ENCODE measurements at places on chromosomes 6 and 20. TPM values are rescaled to one million over a fixed set of nuclear protein-coding genes. Genes with fewer than 3 reads are reported as not detected.

The OOEP gene
- not detected for total RNA-seq

The PAX1 gene
- not detected for total RNA-seq

GRCh38 chr6:140007525-140007924, 633.1 kb upstream of the CITED2 start:
- H3K4me1 ChIP-seq = peaks cover 33% of the 10 kb centered on the region
- H3K36me3 ChIP-seq = peaks cover 4% of the 10 kb centered on the region
- H3K4me3 ChIP-seq = no peak overlapping the region
- DNase-seq = no peak
- H3K27me3 ChIP-seq = no peaks in the 10 kb centered on the region

- DNase-seq = no peak
- H3K27ac ChIP-seq = peak overlapping the region; percentile 21
- H3K27me3 ChIP-seq = no peaks in the 10 kb centered on the region
- H3K36me3 ChIP-seq = no peaks in the 10 kb centered on the region
- H3K4me3 ChIP-seq = no peak overlapping the region
- H3K4me1 ChIP-seq = peaks cover 27% of the 10 kb centered on the region
Measured at GRCh38 chr20:53786445-53787267, 193.0 kb upstream of the ZNF217 start.

The RAMACL gene
- 0.98 TPM for total RNA-seq

DNA sequence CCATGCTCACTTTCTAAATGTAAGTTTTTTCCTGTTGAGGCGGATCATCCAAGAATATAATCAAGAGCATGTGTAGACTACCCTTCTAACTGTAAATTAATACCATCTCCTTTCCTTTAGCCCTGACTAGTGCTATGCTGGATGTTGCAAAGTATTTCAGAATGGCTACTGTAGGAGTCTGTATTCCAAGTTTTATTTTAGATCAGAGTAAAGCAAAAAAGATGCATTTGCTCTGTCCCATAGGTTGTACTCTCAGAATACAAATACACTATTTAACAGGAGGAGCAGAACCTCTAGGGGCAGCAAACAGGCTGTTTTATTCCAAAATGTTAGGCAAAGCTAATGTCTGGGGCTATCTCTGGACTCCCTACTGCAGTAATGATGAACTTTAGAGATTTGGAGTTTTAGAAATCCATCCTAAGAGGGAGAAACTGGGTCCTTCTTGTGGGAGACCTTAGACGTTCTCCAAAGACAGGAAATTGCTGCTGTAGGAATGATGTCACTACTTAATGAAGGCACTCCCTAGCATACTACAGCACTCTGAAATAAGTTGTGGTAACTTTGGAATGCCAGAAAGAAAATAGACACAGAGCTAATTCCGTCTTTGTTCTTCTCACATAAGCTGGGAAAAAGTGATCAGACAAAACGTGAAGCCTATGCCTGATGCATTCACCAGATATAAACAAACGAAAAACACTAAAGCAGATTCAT, 392.4 kb upstream of the HS3ST5 start:
- H3K27ac ChIP-seq = no peak overlapping the region
- no peak overlapping the region for H3K4me3 ChIP-seq
- no peak for DNase-seq

DNA sequence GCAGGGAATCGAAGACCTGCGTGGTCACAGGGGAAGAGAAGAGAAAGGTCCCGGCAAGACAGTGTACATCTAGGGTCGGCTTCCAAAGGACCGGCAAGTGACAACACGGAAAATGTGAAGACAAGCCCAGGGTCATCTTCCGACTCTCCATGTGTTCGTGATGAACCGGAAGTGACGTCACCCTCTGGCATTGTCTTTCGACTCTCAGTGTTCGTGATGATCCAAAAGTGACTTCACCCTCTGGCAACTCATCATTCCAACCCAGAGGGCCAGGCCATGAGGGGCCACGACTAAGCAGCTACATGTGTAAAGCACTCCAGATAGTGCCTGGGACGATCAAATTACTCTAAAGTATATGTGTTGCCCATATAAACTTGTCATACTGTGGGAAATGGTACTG, 290.8 kb downstream of the THBS2 start:
- DNase-seq = no peak
- no peaks in the 10 kb centered on the region for H3K27me3 ChIP-seq
- H3K4me3 ChIP-seq = no peak overlapping the region
- H3K36me3 ChIP-seq = no peaks in the 10 kb centered on the region
- H3K4me1 ChIP-seq = no peaks in the 10 kb centered on the region
- H3K27ac ChIP-seq = peak overlapping the region; percentile 58

DNA sequence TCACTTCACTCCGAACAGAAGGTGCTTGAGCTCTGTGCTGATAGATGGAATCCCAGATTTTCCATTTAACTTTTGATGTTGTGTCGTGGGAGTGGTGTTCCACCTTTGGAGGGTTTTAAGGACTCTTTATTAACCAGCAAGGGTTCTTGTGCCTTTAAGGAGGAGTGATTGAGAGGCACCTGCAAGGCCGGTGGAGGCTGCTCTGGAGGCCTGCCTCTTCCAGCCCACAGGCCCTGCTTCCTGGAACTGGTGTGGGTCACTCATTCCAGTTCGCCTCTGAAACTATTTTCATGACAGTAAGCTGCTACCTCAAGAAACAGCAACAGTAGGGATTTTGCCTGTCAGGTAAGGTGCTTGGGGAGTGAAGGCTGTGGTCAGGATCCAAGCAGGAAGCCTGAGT, 58.8 kb upstream of the APCDD1L start:
- no peaks in the 10 kb centered on the region for H3K36me3 ChIP-seq
- H3K27me3 ChIP-seq = peaks cover 7% of the 10 kb centered on the region
- H3K4me1 ChIP-seq = peaks cover 9% of the 10 kb centered on the region
- H3K4me3 ChIP-seq = no peak overlapping the region
- no peak overlapping the region for H3K27ac ChIP-seq
- DNase-seq = no peak

DNA sequence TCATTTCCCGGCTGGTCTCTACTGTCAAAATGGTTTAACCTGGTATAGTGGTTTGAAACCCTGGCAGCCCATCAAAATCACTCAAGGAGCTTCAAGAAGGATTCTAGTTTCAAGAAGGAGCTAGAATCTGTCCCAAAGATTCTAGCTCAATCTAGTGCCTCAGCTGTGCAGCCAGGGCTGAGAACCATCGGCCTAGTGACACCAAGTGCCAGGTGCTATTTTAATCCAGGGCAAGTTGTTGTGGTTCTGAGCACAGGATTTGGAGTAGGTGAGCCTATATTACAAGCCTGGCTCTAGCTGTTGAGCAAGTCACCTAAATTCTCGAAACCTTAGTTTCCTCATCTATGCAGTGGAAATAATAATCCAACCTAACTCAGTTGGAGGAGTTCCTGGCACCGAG, 3.7 kb downstream of the MOCS1 start:
- H3K27ac ChIP-seq = no peak overlapping the region
- no peaks in the 10 kb centered on the region for H3K27me3 ChIP-seq
- H3K4me1 ChIP-seq = peaks cover 29% of the 10 kb centered on the region
- DNase-seq = no peak
- H3K36me3 ChIP-seq = peaks cover 20% of the 10 kb centered on the region

The REM1 gene
- not detected for total RNA-seq

GRCh38 chr6:31091680-31092079, 20.7 kb downstream of the C6orf15 start:
- no peak overlapping the region for H3K4me3 ChIP-seq
- H3K27me3 ChIP-seq = no peaks in the 10 kb centered on the region
- no peak for DNase-seq
- no peaks in the 10 kb centered on the region for H3K36me3 ChIP-seq

DNA sequence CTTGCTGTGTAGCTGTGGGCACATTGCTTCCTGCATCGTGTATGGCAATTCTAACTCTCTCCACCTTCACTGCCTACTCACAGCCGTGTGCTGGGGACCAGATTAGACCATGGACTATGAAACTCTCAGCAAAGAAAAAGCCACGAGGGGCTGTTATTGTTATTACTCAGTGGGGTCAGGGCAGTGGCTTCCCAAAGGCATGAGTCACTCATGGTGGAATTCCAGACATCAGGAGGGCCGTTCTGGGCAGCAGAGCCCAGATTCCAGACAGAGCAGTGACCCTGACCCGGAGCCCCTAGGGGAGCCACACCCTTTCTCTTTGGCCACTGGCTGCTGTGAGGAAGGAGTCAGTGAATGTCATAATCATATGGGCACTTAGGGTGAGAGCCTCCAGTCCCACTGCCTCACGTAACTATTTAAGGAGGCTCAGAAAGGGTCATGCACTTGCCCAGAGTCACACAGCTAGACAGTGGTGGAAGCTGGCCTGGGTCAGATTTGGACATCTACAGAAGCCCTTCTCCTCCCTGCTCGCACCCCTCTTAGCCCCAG, 22.2 kb upstream of the CCN5 start:
- no peak overlapping the region for H3K27ac ChIP-seq
- H3K36me3 ChIP-seq = no peaks in the 10 kb centered on the region
- H3K4me3 ChIP-seq = no peak overlapping the region

The PLN gene
- total RNA-seq = not detected

The RGS17 gene
- 4.7 TPM for total RNA-seq

DNA sequence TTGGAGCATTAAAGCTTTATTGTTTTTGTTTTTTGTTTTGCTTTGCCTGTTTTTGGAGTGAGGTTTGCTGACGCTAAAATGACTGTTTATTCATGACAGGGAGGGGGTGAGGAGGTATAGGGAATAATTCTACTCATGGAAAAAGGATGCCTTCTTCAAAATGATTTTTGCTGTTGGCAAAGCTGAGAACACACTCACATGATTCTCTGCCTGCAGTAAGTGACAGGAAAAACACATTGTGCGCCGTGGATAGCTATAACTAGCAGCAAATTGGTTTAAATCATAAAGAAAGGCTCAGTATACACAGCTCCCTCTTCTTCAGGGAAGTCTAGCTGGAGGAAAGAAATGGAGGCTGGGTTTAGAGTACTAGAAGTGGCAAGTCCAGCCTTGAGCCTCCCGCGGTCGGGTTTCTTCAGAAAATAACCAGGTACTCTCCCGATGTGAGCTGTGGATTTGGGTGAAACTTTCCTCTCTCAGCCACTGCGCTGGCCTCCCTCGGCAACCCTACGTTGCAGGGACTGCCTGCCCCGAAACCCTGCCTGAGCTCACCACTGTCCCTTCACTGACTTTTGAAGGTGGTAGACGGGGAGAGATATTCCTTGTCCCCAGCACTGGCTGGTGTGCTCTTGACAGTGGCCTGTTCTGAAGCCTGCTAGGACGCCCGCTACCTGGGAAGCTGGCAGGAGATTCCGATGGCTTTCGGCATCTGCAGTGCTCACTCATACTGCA, 278.2 kb downstream of the NRN1 start:
- H3K27ac ChIP-seq = no peak overlapping the region
- no peak overlapping the region for H3K4me3 ChIP-seq
- H3K27me3 ChIP-seq = no peaks in the 10 kb centered on the region
- H3K4me1 ChIP-seq = peaks cover 13% of the 10 kb centered on the region

- peaks cover 50% of the 10 kb centered on the region for H3K4me1 ChIP-seq
- H3K27me3 ChIP-seq = peaks cover 2% of the 10 kb centered on the region
- peak; percentile 22 for DNase-seq
- H3K4me3 ChIP-seq = peak overlapping the region; percentile 92
- H3K27ac ChIP-seq = peak overlapping the region; percentile 93
Measured at GRCh38 chr20:63252284-63252711, 2.0 kb downstream of the NKAIN4 start.

The SOBP gene
- 23.0 TPM for total RNA-seq

The KCNQ2 gene
- 157 TPM for total RNA-seq

The KCNK17 gene
- 1.2 TPM for total RNA-seq

The BANF2 gene
- not detected for total RNA-seq

The SOX4 gene
- total RNA-seq = 91.4 TPM

- no peak overlapping the region for H3K4me3 ChIP-seq
- peaks cover 10% of the 10 kb centered on the region for H3K4me1 ChIP-seq
- no peaks in the 10 kb centered on the region for H3K27me3 ChIP-seq
- H3K27ac ChIP-seq = no peak overlapping the region
- H3K36me3 ChIP-seq = no peaks in the 10 kb centered on the region
Measured at GRCh38 chr6:168527451-168528210, 86.6 kb downstream of the SMOC2 start.

The TRMT6 gene
- 24.4 TPM for total RNA-seq

DNA sequence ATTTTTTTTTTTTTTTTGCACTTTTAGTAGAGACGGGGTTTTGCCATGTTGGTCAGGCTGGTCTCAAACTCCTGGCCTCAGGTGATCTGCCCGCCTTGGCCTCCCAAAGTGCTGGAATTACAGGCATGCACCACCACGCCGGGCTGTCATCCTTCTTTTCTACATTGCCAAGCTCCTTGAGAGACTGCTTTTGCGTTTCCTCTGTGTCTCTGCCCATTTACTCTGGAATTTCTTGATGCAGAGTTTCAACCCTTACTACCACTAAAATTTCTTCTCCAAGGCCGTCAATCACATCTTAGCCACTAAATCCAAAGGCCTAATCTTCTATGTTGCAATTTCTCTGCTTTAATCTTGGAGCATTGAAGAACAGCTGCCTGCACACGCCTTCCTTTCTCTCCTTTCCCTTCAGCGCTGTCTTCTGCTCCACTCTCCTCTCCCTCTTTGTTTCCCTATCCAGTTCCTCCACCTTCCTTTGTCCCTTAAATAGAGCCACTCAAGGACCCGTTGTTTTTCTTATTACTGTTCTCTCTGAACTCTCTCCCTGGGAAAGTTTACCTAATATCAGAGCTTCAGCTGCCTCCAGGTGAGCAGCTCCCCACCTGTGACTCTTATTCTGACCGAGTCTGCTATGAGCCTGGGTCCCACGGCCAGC, 98.8 kb downstream of the SLC35B3 start:
- no peak overlapping the region for H3K27ac ChIP-seq
- H3K4me3 ChIP-seq = no peak overlapping the region
- H3K27me3 ChIP-seq = no peaks in the 10 kb centered on the region
- no peak for DNase-seq

DNA sequence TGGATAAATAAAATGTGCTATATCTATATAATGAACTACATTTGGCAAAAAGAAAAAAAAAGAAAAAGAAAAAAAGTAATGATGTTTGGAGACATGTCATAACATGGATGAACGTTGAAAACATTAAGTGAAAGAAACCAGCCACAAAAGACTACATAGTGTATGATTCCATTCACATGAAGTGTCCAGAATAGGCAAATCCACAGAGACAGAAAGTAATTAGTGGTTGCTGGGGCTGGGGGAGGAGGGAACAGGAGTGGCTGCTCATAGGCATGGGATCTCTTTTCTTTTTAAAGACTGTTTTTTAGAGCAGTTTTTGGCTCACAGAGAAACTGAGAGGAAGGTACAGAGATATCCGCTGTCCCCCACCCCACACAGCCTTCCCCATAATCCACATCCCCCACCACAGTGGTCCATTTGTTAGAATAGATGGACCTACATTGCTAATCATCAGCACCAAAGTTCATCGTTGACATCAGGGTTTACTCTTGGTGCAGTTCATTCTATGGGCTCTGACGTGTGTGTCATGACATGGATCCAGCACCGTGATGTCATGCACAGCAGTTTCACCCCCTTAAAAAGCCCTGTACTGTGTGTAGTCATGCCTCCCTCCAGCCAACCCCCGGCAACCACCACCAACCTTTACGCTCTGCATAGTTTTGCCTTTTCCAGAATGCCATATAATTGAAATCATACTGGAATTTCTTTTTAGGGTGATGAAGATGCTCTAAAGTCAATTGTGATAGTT, 240.9 kb upstream of the RREB1 start:
- no peak overlapping the region for H3K27ac ChIP-seq
- H3K36me3 ChIP-seq = no peaks in the 10 kb centered on the region

GRCh38 chr6:95204178-95204577, 373.2 kb upstream of the MANEA start:
- DNase-seq = no peak
- no peaks in the 10 kb centered on the region for H3K27me3 ChIP-seq
- peaks cover 5% of the 10 kb centered on the region for H3K4me1 ChIP-seq
- H3K4me3 ChIP-seq = no peak overlapping the region
- H3K27ac ChIP-seq = no peak overlapping the region
- no peaks in the 10 kb centered on the region for H3K36me3 ChIP-seq

The SYNDIG1 gene
- 0.49 TPM for total RNA-seq

- no peaks in the 10 kb centered on the region for H3K36me3 ChIP-seq
- H3K4me1 ChIP-seq = no peaks in the 10 kb centered on the region
- no peak overlapping the region for H3K4me3 ChIP-seq
- DNase-seq = no peak
Measured at GRCh38 chr6:121951123-121951522, 448.3 kb upstream of the HSF2 start.

All from neural crest cell (in vitro differentiated cells).